ENCODE measurements at places on chromosomes 12 and 14. TPM values are rescaled to one million over a fixed set of nuclear protein-coding genes. Genes with fewer than 3 reads are reported as not detected.

BAZ1A gene
- polyA plus RNA-seq: 22.6 TPM

PSMD9 gene
- 57.7 TPM for polyA plus RNA-seq

GRCh38 chr12:31315044-31315715 is 10.8 kb downstream of the SINHCAF start:
- DNase-seq: no peak

ACOT4 gene
- 0.45 TPM for polyA plus RNA-seq
